GM12891 (cell line): ENCODE measurements at places on chromosomes 11 and 22.

- DNase-seq = peak; percentile 46
Measured at GRCh38 chr11:119509969-119510401, 87.0 kb upstream of the THY1 start.

GRCh38 chr11:10076458-10077141, 217.4 kb downstream of the SBF2 start:
- DNase-seq = peak; percentile 7

- DNase-seq = no peak
Measured at GRCh38 chr11:124737638-124738305, 2.0 kb upstream of the NRGN start.

DNA sequence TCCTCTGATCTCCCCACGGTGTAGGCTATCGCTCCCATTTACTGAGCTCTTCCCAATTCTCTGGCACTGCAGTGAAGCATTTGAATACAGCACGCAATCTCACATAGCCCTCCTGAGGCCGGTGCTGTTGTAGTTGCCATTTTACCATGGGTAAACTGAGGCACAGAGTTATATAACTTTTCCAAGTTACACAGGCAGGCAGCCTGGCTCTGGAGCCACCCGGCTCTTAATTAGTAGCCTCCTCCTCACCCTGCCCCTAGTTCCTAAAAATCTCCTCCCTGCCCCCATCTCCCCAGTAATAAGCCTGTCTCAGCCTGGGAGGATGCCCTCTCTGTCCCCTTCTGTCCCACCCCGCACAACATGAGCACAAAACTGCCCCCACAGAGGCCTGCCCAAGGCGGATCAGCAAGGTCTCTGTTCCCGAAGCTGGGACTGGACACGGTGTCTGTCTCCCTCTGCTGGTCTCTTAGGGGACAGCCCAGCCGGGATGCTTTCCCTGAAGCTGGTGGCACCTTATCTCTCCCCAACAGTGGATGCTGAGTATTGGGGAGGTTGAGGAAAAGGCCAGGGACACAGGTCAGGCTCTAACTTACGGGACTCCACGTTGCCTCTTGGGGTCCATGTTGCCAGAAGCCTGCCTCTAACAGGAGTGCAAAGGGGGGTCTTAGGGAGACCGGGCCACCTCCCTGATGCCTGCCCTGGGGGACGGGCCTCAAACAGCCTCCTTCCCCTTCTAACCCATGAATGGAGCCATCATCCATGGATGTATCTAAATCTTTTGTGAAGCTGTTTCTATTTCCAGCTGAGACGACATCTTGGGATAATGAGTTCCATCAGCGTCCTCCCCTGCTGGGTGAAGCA, 9.1 kb upstream of the CLCF1 start:
- DNase-seq = no peak

DNA sequence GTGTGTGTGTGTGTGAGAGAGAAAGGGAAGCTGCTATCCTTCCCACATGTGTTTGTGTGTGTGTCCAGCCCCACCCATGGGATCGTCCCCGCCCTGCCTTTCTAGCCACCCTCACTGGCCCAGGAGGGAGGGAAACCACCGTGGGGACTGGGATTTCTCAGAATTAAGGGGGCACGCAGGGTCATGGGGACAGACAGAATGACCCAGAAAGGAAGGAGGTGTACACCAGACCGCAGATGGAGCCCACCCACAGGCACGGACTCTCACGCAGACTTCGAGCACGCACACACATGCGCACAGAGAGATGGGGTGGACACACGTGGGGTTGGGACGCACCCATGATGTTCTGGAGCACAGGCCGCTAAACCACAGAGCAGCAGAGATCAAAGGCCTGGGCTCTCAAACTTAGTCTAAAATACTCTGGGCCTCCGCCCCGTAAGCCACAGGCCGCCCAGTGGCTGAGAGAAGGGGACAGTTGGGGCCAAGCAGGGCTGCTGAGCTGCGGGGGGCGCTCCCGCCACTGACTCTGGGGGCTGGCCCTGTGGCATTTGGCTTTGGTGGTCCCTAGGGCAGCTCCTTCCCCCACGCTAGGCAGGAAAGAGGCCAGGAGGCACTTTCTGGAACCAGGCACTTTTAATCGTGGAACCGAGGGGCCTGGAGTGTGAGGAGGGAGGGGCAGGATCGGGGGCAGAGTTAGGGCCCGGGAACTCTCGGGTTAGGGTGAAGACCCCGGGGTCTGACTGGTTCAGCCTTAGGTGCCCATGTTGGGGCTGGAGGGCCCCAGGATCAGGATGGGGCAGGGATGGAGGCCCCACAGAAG, 1.5 kb downstream of the IFITM5 start:
- DNase-seq = no peak

DNA sequence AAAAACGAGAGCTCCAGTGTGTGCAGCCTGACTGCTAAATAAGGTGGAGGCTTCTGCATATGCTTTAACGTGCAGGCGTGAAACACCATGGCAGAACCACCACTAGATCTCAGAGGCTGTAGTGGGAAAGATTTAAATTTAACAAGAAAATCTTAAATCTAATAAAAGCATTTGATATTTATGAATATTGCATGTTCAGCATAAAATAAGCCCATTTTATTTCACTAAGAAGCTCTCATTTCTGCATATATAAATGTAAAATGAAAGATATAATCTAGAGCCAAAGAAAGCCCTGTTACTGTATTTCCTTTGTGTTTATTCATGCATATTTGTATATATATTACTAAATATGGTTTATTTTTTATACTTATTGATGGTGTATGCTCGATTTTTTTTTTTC, 188.3 kb downstream of the DDX10 start:
- no peak for DNase-seq

- no peak for DNase-seq
Measured at GRCh38 chr11:67309661-67310061, 6.3 kb downstream of the SSH3 start.

DNA sequence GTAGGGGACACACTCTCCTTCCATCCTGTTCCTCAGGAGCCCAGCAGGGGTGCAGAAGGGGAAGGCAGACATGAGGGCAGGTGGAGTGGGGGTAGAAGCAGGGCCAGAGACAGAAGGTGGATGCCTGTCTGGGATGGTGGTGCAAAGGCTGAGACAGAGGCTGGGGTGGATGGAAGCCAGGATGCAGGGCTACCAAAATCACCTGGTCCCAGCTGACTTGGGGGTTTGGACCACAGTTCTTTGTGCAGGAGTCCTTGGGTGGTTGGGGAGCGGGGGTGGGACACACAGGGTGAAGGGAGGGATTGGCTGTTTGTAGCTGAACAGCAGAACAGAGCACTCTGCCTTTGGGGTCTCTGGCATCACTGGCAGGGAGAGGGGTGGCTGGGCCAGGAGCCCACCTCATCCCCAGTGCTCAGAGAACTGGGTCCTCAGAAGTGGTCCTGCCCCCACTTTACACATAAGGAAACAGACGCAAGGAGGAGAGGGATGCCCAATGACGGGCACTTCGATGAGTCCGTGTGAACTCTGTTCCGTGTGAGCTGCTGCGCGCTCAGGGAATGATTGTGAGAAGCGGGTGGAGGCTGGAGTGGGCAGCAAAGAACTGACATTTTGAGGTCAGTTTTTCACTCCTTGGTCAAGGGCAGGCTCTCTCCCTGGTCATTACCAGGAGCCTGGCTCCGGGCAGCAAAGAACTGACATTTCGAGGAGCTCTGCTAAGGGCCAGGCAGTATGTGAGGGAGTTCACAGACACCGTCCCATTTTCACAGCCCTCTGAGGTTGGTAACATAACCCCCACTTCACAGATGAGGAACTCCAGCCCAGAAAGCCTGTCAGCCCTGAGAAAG, 1.9 kb downstream of the TAGLN start:
- no peak for DNase-seq

DNA sequence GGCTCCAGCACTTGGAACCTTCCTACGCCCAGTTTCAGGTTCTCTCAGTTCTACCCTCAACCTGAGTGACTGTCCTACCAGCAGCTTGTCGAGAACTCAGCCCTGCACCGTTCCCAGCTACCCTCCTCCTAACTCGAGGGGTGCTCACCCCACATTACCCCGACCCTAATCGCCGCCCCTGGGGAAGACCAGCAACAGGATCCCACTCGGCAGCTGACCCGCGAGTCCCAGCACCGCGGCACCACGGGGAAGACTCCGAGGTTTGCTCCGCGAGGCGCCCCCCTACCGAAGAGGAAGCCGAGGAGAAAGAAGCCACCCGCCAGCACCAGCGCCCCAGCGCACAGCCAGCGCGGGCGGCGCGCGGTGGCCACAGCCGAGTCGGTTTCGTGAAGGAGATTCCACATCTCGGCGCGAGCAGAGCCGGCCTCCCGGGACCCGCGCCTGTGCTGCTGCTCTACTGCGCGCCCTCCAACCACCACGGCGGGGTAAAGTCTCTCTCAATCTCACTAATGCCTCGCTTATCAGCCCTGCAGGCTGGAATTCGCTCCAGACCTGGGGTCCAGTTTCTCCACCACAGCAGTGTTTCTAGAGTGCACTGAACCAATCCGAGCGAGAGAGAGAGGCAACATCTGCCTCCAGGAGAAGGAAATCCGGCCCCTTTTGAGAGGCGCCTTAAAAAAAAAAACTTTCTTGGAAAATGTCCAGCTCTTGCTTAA, at the start of gene FOLH1:
FOLH1 (minus strand) TSS at position 597 of the 716 bp plus-strand sequence; CDS start at position 404, 193 bp downstream.
- peak; percentile 15 for DNase-seq

DNA sequence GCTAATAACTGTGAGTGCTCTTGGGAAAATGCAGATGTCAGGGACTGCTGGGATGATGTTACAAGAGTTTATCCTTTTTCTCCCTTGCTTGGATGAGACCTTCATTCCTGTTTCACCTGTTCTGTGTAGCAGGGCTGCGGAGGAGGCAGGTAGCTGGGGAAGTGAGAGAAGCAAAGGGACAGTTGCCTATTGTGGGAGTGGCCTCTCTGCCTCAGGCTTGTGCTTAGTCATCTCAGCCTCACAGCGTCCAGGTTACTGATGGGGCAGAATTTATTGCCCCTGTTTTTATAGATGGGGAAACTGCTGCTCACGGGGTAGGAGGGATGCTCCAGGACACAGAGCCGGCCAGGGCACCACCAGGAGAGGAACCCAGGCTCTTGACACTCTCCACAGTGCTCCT, 1.7 kb downstream of the STX3 start:
- DNase-seq = peak; percentile 19

- DNase-seq = no peak
Measured at GRCh38 chr11:10561043-10561818, 7.2 kb downstream of the LYVE1 start.

- no peak for DNase-seq
Measured at GRCh38 chr11:119599864-119600541, 129.0 kb downstream of the NECTIN1 start.

DNA sequence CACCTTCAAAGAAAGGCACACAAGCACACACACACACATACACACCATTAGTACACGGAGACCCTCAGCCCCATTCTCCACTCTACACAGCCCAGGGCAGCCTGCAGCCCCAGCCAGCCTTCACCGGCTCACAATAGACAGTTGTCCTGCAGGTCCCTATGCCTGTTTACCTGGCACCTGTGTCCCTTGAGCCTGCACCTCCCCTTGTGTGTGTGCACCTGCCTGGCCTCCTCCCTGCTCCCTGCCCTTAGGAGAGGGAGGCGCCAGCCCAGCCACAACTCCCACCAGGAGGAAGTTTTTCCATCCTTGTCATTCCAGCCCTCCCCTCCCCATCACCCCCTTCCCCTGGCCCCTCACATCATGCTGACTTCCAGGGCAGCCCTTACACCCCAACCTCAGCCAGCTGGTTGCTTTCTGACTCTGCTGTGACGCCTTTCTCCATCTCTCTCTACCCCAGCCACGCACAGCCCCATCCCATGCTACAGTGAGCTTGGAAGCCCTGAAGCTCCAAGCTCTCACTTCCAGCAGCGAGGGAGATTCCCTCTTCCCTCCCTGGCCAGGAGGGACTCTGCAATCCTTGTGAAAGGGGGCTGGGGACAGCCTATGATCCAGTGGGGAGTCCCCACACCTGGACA, 4.4 kb downstream of the AHNAK start:
- no peak for DNase-seq

DNA sequence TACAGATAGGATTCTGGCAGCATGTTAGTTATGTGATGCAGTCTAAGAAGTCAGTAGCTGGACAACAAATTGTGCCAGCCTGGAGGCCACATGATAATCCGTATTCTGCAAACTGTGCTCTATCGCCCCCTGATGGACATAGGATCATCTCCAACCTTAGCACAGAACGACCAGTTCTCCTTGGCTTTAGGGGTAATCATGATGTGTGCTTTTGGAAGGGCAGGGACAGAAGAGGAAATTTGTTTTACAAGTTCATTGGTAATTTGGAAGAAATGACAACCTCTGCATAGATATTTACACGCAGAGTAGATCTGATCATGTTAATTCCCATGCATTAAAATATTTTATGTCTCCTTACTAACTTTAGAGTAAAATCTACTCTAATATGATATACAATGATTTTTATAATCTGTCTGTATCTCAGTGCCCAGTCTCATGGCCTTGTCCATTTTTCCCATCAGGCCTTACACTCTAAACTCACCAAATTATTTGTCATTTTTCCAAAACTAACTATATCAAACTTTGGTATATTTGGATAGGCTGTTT, 12.1 kb downstream of the OR10D3 start:
- no peak for DNase-seq

DNA sequence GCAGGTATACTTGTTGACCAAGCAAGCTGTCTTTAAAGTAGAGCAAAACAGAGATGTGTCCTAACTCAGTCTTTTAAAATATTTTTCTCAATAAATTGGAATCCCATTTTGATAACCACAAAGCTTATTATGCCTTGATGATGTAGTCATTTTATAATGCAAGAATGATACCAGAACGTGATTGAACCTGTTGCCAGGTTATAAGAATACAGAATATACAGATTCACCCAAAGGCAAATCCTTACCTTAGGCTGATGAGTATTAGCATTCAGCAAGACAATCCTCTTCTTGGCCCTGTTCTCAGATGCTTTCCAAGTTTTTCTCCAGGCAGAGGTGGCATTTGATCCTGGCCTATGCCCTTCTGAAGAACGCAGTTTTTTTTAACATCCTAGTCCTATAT, 76.1 kb downstream of the PPFIBP2 start:
- no peak for DNase-seq

- DNase-seq = no peak
Measured at GRCh38 chr11:121054266-121054665, 30.4 kb downstream of the TBCEL start.

DNA sequence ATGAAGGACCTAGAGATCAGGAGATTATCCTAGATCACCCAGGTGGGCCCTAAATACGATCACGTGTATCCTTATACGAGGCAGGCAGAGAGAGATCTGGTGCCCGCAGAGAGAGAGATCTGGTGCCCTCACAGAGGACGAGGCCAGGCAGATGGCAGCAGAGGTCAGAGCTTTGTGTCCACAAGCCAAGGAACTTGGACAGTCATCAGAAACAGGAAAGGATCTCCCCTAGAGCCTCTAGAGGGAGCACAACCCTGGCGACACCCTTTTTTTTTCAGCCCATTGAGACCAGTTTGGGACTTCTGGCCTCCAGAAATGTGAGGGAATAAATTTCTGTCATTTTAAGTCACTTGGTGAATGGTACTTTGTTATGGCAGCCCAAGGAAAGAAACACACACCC, 25.5 kb upstream of the TIMP3 start:
- DNase-seq = no peak

GRCh38 chr11:68048681-68049508, 10.1 kb downstream of the TCIRG1 start:
- no peak for DNase-seq

GRCh38 chr11:79570104-79570503, 129.3 kb upstream of the TENM4 start:
- no peak for DNase-seq
